ENCODE measurements at places on chromosomes 5 and 9.

DNA sequence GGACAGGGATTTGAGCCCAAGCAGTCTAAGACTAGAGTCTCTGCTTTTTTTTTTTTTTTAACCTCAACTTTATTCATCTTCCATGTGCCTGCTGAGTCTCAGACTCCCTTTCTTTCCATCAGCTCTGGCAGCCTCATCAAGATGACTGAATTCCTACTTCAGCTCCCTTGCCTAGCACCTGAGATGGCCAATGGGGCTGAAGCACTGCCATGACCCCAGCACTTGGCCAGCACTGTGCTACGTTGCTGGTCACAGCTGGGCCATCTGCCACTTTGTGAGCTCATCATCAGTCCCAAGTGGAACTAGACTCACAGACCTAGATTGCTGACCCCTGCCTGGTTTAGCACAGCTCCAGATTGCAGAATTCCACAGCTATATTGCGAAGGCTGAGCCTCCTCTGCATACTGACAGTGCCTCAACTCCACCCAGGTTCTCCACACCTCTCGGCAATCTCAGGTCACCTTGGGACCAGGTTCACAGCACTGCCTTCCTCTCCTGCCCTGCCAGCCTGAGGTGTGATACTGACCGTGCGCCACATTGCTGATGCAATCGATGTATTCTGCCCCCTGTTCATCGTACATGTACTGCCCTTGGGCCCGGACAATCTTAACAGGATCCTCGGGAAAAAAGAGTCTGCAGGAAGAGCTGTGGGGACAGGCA is 1.6 kb downstream of the PHYKPL start:
- no peak for DNase-seq

DNA sequence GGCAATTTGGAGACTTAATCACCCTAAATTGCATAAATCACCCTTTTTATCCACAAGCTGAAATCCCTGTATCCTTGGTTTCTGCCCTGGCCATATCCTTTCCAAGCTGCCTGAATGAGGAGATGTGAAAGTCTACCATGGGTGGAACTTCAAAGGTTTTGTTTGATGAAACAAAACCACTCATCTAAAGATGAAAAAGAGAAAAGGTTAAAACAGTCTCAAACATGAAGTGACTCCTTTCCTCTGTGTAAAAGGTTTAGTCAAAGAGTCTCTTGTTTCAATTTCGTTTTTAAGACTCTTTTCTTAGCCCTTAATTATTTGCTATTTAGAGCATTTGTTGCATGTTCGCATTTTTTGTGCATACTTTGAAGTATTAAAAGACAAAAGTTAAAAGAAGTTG is 11.2 kb downstream of the SLC45A2 start:
- no peak for DNase-seq

DNA sequence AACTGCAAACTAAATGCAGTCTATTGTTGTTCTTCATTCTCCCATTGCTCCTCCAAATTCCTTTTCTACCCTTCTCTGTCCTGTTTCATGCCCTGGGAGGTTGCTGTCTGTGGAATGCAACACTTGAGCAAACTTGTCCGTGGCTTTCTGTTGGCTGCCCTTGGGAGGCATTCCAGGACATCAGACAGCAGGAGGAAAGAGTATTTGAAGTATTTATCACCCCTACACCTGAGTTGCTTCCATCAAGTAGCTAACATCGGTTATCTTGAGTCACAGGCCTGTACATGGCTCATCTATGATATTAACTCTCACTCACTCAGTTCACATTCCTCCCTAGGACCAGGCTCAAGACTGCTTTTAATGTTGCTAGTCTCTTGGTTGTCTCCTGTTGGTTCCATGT is 803.4 kb upstream of the CDH6 start:
- no peak for DNase-seq

GRCh38 chr9:136297016-136297691 is 6.7 kb downstream of the CCDC187 start:
- DNase-seq = no peak

GRCh38 chr5:168020542-168021294 is 270.7 kb upstream of the WWC1 start:
- DNase-seq = no peak

DNA sequence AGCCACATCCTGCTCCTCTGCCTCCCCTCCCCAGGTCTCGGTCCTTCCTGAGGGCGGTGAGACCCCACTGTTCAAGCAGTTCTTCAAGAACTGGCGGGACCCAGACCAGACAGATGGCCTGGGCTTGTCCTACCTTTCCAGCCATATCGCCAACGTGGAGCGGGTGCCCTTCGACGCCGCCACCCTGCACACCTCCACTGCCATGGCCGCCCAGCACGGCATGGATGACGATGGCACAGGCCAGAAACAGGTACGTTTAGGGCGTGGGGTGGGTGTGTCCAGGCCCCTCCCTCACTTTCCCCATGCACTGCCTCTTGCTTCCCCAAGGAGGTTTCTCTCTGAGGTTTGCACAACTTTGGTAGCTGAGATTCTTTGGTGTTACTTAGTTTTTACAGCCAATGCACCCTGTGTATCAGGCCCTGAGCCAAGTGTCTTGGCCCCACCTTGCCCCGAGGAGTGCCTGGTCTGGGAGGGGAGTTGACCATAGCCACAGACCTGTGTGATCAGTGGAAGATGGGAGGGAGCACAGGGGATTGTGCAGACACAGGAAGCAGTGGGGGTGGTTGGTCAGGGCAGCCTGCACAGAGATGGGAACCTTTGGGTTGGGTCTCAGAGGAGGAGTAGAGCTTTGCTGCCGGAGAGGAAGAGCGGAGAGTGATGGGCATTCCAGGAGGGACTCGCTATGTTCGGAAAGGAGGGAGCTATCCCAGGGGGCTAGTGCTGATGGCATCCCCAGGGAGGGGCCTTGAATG is 50.8 kb downstream of the GSN start:
- no peak for DNase-seq

- no peak for DNase-seq
These were observed 142.7 kb upstream of the SLC12A2 start for GRCh38 chr5:127940854-127941253.

- no peak for DNase-seq
These were observed 460.0 kb upstream of the SGCD start for GRCh38 chr5:155866971-155867370.

- DNase-seq = peak; percentile 95
These were observed 463.5 kb upstream of the RGMB start for GRCh38 chr5:98309785-98310598.

DNA sequence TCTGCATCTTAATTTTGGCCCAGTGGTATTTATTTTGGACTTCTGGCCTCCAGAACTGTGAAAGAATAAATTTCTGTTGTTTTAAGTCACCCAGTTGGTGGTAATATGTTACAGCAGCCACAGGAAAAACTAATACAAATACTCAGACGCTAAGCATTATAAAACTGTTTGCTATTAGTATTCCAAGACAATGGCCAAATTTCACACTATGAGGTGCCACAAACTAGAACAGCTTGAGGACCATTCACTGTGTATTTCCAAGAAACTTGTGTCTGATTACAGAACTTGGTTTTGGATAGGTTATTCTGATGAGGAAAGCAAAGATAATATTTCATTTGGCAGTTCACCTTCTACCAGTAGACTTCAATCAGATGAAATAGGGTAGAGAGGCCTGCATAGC is 16.3 kb upstream of the ISOC1 start:
- no peak for DNase-seq

Data from Panc1 (cell line).